Ecto neural progenitor cell (in vitro differentiated cells): ENCODE measurements at places on chromosomes 7 and 10.

DNA sequence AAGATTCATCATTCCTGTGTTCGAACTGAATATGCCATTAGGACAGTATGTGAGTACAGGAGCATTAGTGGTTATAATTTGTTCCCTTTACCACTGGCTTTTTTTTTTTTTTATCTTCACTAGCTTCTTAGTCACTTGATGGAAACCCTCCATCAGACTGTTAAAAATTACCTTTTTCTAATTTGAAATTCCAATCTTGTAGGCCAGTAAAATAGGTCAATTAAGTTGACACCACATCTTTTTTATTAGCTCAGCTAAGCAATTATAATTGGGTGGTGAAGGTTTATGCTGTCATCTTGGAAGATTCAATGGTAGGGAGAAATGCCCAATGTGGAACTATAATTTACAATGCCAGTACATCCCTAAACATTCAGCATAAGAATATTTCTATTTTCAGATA, 6.1 kb downstream of the NRCAM start:
- DNase-seq: no peak

DNA sequence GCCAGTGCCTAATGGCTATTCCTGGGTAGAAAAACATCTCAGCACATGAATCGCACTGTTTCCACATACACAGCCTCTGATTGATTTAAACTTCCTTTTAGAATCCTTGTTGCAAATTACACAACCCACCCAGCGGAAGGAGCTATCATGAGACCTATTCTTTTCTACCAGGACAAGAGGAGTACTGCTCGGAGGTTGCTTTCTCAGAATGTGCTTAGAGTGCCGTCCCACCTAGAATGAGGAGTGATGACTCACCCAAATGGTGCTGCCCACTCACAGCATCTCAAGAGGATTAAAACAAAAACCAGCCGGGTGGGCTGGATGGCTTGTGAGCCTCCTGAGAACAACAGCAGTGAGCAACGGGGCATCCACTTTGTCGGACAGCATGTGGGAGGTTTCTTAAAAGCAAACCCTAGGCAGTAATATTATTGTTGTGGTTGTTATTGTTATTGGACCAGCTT, 128.9 kb downstream of the DGKI start:
- DNase-seq: peak; percentile 66

DNA sequence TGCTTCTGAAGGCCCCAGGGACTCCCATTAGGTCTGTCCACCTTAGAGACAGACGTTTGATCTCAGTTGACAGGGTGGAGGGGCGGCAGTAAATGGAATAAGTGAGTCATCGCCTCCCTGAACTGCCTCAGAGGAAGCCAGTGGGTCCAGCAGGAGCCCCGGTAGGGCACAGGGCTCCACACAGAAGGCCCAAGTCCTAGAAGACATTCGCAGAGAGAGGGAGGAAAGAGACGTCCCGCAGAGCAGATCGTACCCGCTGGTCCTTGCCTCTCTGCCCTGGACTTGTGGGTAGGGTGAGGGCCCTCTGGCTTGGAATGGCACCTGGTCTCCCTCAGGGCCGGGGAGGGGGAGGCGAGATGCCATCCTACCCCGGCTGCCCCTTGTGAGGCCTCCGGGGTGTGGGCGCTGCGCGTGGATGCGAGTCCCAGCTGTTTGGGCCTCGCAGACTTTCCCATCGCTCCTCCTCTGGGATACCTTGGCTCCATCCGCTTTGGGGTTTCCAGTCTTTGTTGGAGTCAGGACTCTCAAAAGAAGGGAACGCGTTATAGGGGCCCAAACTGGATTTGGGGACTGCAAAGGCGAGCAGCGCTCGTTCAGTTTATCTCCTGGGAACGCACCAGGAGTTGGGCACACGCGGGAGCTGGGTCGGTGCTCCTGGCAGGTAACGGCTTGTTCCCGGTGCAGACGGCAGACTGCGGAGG, 5.1 kb downstream of the TLX1 start:
- DNase-seq: no peak

DNA sequence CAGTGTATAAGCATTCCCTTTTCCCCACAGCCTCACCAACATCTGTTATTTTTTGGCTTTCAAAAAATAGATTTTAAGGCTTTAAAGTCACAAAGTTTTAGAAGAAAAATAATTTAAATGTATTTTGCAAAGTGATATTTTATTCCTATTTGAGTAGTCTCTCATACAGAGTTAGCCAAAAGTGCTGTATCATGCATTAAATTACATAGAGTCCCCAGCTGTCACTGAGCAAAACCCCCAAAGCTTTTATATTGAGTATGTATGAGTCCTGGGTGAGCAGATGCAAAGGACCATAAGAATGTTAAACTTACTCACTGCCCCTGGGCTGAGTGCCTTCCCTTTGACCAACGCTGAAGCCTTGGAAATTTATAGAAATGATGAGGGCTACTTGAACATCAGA, 70.4 kb upstream of the PTN start:
- no peak for DNase-seq

- peak; percentile 44 for DNase-seq
These were observed 303.1 kb downstream of the ADARB2 start for GRCh38 chr10:1434202-1434601.

DNA sequence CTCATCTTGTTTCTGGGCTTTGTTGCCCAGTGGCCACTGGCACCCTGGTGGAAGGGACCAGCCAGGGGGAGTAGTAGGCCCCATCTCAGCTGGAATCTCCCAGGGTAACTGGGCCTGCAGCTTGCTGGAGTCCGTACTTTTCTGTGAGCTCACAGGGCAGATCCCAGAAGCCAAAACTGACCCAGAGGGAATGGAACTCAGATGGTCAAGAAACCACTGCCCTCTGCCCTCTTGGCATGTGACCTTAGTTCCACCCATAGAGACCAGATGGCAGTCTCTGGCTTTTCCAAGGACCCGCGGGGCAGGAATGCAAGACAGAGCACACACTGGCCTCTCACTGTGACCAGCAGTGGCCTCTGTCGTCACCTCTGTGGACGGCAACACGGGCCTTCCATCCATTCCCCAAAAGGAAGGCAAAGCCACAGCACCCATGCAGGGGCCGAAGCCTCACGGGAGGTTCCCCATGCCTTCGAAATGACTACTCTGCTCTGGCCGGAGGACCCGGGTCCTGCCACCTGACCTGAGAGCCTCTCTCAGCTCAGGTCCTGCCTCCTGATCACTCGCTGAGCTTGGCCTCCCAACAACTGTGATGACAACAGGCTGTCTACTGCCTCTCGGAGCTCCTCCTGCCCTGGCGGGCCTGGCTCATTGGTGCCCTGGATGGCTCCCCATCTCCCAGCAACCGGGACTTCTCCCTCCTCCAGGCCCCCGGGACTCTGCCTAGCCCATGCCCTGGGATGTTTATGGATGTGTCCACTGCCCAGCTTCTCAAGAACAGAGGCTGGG, 29.9 kb downstream of the MYL10 start:
- no peak for DNase-seq

GRCh38 chr7:67251986-67252558, 255.4 kb downstream of the TYW1 start:
- DNase-seq: peak; percentile 47

DNA sequence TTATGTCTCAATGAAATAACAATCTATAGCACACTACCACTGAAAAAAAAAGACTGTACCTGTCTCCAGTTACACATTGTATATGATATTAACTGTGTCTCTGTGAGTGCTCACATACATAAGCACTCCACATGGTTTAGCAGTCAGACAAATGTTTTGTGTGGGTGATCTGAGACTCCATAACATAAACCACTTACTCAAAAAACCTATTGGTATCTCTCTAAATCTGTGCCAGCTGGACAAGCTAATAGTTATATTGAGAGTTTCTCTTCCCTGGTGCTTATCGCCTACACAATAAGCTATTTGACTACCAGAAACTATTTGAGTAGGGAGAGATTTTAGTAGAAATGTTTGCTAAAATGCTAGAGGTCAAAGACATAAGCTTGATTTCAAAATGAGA, 190.1 kb upstream of the AGR3 start:
- no peak for DNase-seq

GRCh38 chr10:43655311-43655710, 6.6 kb upstream of the ZNF32 start:
- no peak for DNase-seq

DNA sequence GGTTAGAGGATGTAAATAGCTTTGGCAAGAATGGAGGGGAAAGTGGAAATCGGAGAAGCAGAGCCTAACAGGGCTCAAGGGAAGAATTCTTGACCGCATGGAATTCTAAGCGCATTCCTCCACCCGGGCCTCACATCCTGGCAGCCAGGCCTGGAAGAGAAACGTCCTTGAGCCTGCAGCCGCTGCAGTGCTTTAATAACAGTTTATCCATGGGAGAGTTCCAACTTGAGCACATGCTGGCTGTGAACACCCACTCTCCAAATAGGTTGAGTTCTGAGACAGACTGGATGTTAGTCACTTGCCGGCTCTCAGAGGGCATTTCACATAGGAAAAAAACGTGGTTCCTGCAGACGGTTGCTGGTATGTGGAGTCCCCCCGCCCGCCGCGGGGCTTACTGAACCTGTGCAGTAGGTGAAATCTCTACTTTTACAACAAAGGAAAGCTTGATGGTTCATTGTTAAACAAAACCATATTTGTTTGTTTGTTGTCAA, 61.4 kb upstream of the STEAP1B start:
- peak; percentile 62 for DNase-seq

DNA sequence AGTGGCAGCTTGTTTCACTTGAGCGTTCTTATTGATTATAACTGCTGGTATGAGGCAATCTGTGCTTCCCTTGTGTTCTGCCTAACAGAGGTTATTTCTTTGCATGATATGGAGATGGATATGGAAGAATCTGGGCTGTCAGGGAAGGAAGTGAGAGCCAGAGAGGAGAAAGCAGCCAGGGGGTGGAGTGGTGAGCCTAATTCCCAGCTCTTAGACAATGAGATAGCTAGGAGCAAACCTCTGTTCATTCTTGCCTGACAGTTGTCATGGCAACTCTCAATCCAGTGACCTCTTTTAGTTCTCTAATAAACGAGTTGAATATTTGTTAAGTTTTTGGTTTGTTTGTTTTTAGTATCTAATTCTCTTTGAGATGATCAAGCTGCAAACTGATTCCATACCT, 214.3 kb downstream of the NRG3 start:
- DNase-seq: peak; percentile 58

GRCh38 chr10:1776127-1776662, 38.9 kb upstream of the ADARB2 start:
- DNase-seq: no peak

GRCh38 chr7:4854916-4855315, 6.9 kb downstream of the PAPOLB start:
- no peak for DNase-seq
